ENCODE measurements at places on chromosomes 3 and 15.

DNA sequence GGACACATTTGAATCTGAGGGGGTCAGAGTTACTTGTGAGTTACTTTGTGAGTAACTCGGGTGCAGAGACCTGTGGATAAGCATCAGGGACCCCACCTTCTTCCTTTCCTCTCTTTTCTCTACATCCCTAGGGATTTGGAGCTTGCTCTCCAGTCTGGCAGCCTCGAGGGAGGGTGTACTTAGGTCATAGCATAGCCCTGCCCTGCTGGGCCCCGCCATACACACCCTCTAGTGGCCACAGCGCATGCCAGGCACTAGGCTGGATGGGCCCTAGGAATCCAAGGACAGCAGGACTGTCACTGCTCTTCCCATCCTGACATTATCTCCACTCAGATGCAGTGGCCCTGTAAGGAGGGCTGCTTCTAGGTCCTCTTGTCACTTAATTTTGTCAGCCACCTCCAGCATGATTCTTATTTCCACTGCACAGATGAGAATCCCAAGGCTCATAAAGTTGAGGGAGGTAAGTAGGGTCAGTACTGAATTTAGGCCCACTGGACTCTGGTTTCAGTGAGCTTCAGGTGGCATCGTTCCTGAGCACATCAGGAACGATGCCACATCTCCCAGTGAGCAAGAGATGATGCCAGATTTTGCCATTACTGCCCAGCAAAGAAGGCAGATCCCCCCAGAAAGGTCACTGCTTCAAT is 3.6 kb upstream of the SMAD6 start:
- peak; percentile 83 for DNase-seq

DNA sequence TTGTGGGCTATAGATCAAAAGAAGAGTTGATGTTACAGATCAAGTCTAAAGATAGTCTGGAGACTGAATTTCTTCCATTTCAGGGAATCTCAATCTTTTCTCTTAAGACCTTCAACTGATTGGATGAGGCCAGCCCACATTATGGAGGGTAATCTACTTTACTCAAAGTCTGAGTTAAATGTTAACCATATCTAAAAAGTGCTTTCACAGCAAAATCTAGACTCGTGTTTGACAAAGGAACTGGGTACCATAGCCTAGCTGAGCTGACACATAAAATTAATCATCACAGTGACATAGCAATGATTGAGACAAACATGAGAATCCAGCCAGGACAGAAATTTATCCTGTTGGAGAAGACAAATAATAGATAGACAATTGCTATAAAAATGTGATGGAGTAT is 407.9 kb upstream of the GRM7 start:
- no peak for DNase-seq

- DNase-seq: no peak
Measured at GRCh38 chr3:11641316-11641682, 2.4 kb downstream of the VGLL4 start.

DNA sequence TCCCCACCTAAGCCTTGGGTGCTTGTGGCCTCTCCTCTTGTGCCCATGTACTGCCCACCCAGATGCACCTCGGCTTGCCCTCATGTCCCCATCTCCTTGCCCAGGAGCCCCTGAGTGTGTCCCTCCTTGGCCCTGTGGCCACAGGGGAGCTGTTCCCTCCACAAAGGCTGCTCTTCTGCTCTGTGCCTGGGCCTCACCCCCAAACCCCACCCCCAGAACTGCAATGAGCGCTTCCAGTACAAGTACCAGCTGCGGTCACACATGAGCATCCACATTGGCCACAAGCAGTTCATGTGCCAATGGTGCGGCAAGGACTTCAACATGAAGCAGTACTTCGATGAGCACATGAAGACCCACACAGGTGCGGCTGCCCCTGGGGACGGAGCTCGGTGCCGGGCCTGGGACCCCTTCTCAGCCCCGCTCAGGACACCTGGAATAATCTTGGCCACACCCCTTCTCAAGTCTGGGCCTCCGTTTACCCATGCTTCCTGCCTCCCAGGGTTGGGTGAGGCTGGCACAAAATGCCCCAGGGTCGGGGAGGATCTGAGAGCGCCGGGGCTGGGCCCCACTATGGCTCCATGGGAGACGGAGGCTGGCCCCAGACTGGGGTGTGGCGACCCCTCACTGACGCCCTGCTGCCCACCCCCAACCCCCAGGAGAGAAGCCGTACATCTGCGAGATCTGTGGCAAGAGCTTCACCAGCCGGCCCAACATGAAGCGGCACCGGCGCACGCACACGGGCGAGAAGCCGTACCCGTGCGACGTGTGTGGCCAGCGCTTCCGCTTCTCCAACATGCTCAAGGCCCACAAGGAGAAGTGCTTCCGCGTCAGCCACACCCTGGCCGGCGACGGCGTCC is 10.3 kb downstream of the ZBTB47 start:
- DNase-seq: no peak

- DNase-seq: no peak
Measured at GRCh38 chr15:76234337-76234889, 76.9 kb downstream of the ETFA start.

- DNase-seq: no peak
Measured at GRCh38 chr15:26197719-26198118, 334.6 kb upstream of the ATP10A start.

DNA sequence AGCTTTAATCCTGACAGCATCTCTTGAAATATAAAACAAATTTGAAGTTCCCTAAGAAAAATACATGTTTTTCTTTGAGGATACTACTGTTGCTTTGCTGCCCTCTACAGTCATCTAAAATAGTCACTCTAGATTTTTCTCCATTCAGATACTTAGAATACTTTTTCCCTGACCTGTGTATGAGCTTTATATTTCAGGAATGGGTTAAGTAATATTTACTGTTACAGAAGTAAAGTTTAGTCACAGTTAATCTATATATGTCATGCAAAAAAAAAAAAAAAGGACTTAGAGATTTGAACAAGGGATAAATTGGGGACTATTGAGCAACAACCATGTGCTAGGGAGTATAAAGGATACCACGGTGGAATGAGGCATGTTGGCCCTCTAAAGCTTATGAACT is 8.8 kb downstream of the NECTIN3 start:
- no peak for DNase-seq

GRCh38 chr3:53708001-53708621 is 138.1 kb downstream of the CHDH start:
- DNase-seq: no peak
